ENCODE measurements at places on chromosomes 3 and 15. TPM values are rescaled to one million over a fixed set of nuclear protein-coding genes. Genes with fewer than 3 reads are reported as not detected.

The GOLGA6L9 gene
- 7.5 TPM for total RNA-seq

The KIF15 gene
- 0.95 TPM for total RNA-seq

The H1-8 gene
- not detected for total RNA-seq

The RBSN gene
- total RNA-seq: 25.9 TPM

The TRPC1 gene
- total RNA-seq: 11.7 TPM

The CACNA1D gene
- 29.1 TPM for total RNA-seq

The MYRIP gene
- total RNA-seq: 19.7 TPM

All from transverse colon (tissue), 4 donors.